Progenitor cell of endocrine pancreas (in vitro differentiated cells): ENCODE measurements at places on chromosomes 5 and 9. TPM values are rescaled to one million over a fixed set of nuclear protein-coding genes. Genes with fewer than 3 reads are reported as not detected.

Gene CCNO
- 0.19 TPM in 1 of 2 replicates, not detected in the other for total RNA-seq

Gene SHROOM1
- 10.0 and 12.6 TPM in 2 replicates for total RNA-seq

Gene SMIM33
- total RNA-seq = not detected in 2 replicates

Gene JMY
- 13.9 and 15.0 TPM in 2 replicates for total RNA-seq

Gene SLCO6A1
- 2.0 and 4.9 TPM in 2 replicates for total RNA-seq

Gene EDIL3
- total RNA-seq = 4.8 and 5.6 TPM in 2 replicates

Gene TRIP13
- 11.9 and 13.5 TPM in 2 replicates for total RNA-seq

Gene TNFAIP8
- 8.0 and 9.3 TPM in 2 replicates for total RNA-seq

Gene PCDHB5
- 29.4 and 32.4 TPM in 2 replicates for total RNA-seq

Gene IRX1
- total RNA-seq = 2.4 and 2.6 TPM in 2 replicates

Gene CDK9
- total RNA-seq = 90.9 and 100 TPM in 2 replicates

Gene LCNL1
- not detected in 2 replicates for total RNA-seq

Gene RLN2
- 4.0 and 4.4 TPM in 2 replicates for total RNA-seq

Gene IFNB1
- not detected in 2 replicates for total RNA-seq

Gene PCDHGA11
- 3.1 and 3.3 TPM in 2 replicates for total RNA-seq

Gene DBH
- total RNA-seq = not detected in 2 replicates

Gene PCDHGA2
- 0.72 and 1.1 TPM in 2 replicates for total RNA-seq

Gene FGD3
- 9.6 and 12.0 TPM in 2 replicates for total RNA-seq

Gene TUBB4B
- total RNA-seq = 233 and 245 TPM in 2 replicates

Gene BARHL1
- not detected in 2 replicates for total RNA-seq

Gene PPIC
- 21.0 and 26.0 TPM in 2 replicates for total RNA-seq

Gene PCDHAC2
- total RNA-seq = 1.8 and 1.9 TPM in 2 replicates

Gene RANBP17
- 21.8 and 32.8 TPM in 2 replicates for total RNA-seq
